ENCODE measurements at places on chromosomes 11 and 22.

- DNase-seq, result no peak
Measured at GRCh38 chr22:36807627-36808026, 9.2 kb downstream of the PVALB start.

- no peak for DNase-seq
Measured at GRCh38 chr11:116910847-116911246, 73.4 kb upstream of the APOA1 start.

DNA sequence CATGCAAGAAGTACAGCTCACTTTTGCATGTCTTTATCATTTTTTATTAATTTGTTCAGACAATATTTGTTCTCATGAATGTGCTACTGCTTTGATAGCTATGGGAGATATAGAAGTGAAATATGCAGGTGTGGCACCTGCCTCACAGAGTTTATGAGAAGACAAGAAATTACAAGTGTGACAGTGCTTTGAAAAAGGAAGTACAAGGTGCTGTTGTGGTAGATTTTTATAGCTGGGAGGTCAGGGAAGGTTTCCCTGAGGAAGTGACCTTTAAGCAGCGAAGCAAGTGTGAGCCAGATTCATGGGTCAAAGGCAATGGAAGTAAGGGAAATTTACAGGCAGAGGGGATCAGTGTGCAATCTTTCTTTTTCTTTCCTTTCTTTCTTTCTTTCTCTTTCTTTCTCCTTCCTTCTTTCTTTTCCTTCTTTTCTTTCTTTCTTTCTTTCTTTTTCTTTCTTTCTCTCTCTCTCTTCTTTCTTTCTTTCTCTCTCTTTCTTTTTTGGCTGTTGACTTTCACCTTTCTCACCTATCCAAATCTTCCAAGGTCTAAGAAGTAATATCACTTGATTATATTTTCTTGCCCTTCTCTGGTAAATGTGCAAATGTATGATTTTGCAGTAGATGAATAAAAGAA lies 6.4 kb upstream of the BMAL1 start:
- DNase-seq, result no peak

DNA sequence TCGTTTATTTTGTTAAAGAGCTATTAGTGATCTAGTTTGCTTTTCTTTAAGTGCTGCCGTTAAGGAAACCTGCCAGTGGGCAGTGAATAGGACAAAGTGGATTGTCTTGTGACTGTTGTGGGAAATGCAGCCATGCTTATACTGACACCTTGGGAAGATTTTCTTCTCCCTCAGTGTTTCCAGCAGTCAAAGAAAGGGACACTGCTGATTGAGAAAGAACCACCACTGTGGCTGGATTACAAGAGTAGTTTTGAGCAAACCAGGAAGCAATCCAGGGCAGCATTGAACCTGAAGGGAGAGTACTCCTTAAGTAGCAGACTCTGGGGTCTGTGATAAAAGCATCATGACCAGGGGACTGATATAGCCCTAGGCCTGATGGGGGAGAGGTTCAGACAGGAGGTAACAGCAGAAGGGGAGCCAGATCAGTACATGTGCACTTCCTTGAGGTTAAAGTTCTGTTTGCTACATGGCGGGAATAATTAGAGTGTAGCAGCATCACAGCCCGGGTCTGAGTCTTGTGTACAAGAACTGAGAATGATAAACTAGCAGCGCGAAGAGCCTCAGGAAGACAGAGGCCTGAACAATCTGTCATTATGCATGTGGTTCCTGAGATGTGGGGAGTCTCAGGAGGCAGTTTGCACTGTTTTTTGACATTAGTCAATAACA lies 167.8 kb downstream of the C11orf91 start:
- DNase-seq, result no peak

DNA sequence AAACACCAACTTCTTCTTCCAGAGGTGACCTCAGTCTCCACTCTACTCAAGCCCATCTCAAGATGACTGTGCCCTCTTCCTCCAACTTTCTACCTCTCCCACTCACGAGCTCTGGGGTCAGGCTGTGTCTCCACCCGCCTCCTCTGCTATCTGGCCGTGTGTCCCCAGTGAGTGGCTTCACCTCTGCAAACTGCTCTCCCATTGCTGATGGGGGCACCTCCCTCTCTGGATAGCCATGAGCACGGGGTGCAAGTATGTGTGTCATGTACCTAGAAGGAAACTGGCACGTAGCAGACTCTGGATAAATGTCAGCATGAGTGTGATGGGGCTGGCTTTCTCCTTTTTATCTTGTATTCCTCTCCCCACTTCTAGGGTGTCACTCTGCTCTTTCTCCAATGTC lies 18.3 kb upstream of the RAC2 start:
- DNase-seq, result no peak

- DNase-seq, result no peak
Measured at GRCh38 chr11:75389276-75389605, 10.1 kb upstream of the RPS3 start.

DNA sequence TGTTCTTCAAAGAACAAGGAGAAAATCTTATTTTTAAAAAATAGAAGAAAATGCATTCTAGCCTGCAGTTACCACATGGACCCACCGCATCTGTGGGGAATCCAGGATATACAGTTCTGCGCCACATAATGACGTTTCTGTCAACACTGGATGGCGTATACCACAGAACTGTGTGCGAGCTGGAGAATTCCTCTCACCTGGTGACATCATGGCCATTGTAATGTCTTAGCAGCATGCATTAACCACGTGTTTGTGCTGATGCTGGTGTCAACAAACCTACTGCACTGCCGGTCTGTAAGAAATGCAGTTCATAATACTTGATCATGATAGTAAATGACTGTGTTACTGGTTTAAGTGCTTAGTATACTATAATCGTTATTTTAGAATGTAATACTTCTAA lies 174.7 kb downstream of the TBC1D22A start:
- DNase-seq, result no peak

DNA sequence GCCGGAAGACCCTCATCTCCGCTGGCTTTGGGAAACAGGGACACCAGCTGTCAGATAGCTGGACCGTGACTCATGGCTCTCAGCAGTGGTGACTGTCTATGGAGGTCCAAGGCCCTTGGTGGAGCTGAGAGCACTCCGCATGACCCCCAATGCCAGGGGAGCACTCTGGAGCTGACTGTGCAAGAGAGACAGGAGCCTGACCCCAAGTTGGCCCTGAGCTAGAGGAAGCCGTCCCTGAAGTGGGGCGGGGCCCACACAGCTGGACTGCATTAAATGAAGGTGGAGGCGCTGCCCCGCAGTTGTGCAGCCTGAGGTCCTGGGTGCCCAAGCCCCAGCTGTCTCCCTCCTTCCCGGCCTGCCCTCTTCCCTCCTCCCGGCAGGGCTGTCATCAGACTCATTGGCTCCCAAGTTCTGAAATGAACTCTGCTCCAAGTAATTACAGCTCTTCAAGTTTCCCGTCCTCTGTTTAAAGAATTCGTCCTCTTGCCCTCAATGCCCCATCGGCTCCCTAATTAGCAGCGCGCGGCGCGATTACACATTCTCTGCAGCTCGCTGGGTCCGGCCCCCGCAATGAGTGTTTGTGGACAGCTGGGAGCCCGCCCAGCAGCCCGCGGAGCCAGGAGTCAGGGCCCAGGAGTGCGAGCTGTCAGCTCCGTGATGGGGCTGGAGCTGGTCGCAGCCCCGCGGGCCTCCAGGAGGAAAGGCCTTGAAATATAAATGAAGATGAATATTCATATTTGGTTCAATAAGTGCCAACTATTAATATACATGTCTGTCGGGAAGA lies 93.2 kb upstream of the LMO1 start:
- no peak for DNase-seq

DNA sequence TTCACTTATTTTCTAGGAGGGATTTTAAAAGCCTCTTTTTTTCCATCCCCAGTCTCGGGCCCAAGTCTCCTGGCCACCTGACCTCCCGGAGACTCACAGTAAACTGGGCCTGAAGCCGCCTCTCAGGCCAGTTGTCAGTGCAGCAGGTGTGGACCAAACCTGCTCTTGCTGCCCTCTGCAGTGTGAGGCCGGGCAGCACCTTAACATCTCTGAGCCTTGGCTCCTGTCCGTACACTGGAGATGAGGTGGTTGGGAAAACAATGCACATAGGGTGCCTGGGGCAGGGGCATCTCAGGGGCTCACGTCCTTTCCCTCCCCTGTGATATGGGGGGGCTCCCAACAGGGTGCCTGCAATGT lies 45.1 kb downstream of the PHF21B start:
- DNase-seq, result no peak

DNA sequence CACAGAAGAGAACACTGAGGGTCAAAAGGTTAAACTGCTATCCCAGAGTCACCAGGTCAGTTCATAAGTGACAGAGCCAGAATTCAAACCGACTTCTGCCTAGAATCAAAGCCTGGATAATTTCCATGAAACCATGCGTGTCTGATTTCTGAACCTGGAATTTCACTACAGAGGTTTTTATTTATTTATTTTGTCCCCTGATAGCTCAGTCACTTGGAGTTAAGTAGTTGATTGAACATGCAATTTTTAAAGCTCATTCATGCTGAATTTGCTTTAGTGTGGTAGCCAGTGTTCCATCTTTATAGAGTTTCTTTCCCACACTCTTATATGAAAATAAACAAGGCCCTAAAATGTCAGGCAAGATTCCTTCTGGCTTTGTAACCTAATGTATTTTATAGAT lies 93.2 kb downstream of the NAV2 start:
- DNase-seq, result no peak

DNA sequence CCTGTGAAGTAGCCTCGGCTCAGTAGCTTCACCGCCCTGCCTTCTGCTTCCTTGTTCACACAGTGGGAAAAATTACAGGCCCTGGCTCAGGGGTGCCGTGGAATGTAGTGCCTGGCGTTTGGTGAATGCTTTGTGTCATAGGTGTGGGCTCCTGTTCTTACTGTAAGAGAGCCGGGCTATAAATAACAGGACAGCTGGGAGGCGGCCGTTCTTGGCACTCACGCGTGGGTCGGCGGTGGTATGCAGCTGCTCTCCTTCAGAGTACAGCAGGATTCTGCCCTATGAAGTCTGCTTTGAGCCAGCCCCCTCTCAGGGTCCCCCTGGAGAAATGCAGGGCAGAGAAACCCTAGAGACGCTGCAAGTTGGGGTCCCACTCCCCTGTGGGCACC lies 84.2 kb downstream of the CTTN start:
- no peak for DNase-seq

DNA sequence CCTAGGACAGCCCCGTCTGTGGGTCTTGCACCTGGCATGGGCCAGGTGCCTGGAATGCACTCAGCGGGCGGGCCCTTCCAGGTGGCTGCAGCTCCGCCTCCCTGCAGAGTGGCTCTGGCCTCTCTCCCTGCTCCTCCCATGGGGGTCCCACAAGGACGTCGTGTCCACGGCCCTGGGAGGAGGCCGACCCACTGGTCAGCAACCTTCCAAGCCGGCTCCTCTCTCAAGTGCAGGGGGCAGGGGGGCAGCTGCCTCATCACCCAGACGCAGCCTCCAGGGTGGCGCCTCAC lies 41.9 kb downstream of the CERK start:
- DNase-seq, result no peak

DNA sequence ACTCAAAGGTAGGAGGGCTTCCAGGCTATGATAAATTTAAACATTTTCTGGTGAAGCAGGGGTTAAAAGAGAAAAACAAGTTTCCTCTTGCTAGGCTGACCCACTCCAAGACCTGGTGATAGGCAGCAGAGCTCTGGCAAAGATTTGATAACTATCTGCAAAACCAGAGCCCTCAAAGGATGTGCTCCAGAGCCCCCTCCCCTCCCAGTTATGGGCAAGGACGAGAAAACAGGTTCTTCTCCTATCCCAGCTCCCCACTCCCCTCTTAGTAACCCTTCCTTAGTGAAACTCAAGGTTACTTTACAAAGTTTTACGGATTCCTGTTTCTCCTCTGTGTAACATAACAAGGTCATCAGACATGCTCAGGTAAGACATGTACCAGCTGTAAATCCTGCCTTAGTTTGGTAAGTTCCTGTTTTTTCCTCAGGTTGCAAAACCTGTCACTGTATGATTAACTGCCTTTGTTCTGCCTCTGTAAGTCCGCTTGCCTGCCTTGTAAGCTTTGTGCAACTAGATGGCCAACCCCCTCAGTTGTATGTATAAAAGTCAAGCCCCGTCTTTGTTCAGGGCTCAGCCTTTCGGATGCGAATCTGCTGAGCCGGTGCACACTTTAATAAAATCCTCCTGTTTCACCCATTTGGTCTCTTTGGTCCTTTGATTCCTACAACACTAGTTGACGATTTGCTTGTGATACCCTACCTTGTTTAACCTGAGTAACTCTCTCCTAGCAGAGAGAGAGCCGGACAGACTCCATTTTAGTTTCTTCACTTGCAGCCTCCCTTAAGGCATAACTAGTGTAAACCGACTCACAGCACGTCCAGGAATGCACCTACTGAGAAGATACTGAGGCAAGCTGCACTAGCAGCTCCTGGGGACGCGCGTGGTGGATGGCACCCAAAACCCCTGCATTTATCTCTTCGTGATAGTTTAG lies 13.9 kb downstream of the APOBEC3H start:
- DNase-seq, result no peak

GRCh38 chr11:112172362-112172994 lies 2.8 kb upstream of the BCO2 start:
- DNase-seq, result no peak

GRCh38 chr22:25066861-25067435 lies 114.4 kb downstream of the KIAA1671 start:
- DNase-seq, result no peak

DNA sequence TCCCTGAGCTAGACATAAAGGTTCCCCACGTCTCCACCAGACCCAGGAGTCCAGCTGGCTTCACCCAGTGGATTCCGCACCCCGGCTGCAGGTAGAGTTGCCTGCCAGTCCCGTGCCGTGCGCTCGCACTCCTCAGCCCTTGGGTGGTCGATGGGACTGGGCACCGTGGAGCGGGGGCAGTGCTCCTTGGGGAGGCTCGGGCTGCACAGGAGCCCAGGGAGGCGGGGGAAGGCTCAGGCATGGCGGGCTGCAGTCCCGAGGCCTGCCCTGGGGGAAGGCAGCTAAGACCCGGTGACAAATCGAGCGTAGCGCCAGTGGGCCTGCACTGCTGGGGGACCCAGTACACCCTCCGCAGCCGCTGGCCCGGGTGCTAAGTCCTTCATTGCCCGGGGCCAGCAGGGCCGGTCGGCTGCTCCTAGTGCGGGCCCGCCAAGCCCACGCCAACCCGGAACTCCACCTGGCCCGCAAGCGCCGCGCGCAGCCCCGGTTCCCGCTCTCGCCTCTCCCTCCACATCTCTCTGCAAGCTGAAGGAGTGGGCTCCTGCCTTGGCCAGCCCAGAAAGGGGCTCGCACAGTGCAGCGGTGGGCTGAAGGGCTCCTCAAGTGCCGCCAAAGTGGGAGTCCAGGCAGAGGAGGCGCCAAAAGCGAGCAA lies 9.5 kb upstream of the TREH start:
- DNase-seq, result no peak

DNA sequence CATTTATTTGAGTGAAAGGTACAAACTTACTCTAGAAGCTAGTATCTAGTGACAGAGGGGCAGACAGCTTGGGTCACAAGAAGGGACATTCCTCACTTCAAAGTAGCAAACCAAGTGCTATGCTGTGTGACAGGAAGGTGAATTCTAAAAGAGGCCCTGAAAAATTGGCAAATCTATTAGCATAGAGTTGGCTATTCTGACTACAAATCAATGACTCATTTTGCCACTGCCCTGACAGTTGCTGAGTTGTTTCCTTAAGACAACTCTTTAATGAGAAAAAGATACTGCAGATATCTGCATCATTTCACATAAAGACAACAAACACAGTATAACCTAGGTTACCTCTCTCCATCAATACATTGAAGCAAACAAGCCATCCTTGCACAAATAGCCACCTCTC lies 524.0 kb upstream of the LRRC4C start:
- no peak for DNase-seq
